ENCODE measurements at places on chromosomes 4 and X.

DNA sequence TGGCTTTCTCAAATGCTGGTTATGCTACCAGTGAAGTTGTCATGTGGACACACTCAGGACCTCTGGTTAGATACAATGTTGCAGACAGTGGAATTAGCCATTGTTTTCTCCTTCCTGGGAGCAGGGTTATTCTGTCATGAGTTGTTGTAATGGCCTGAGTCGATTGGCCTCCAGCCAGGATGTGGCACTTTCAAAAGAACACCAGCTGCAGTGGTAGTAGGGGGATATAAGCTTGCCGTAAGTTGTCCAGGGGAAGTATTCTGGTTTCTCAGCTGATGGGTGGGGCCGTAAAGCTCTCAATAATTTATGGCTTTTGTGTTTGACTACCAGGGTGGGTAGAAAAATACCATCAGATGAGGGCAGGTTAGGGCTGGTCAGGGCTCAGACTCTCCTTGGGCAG is 697.5 kb upstream of the GNPDA2 start:
- no peak for DNase-seq

- DNase-seq: no peak
These were observed 11.8 kb downstream of the SCD5 start for GRCh38 chr4:82786828-82787227.

GRCh38 chrX:105765691-105766090 is 56.6 kb upstream of the NRK start:
- DNase-seq: no peak

DNA sequence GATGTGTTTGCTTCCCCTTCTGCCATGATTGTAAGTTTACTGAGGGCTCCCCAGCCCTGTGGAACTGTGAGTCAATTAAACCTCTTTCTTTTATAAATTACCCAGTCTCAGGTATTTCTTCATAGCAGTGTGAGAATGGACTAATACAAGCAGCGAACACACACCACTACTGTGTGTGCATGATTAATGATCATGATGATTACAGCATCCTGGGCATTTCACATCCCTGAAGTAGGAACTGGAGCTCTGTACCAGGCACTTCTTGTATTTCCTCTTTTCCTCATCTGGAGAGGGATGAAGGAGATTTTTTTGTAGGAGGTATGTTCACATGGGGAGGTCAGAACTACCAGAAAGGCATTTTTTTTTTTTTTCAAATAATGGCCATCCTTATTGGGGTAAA is 60.8 kb downstream of the PPM1K start:
- DNase-seq: no peak

DNA sequence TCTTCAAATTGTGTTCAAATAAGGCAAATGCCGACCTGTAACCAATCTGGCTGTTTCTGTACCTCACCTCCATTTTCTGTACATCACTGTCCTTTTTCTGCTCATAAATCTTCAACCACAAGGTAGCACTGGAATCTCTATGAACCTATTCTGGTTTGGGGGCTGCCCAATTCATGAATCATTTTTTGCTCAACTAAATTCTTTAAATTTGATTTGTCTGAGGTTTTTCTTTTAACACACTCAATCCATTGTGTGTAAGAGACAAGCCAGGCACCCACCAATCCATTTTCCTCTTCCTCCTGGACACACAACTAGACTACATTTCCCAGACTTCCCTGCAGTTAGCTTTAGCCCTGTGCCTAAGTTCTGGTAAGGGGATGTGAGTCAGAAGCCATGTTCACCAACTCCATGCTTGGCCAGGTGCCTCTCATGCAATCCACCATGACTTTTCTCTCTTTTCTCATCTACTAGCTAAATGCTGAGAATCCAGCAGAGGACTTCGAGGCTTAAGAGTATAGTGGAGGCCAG is 193.2 kb upstream of the KLF3 start:
- no peak for DNase-seq

DNA sequence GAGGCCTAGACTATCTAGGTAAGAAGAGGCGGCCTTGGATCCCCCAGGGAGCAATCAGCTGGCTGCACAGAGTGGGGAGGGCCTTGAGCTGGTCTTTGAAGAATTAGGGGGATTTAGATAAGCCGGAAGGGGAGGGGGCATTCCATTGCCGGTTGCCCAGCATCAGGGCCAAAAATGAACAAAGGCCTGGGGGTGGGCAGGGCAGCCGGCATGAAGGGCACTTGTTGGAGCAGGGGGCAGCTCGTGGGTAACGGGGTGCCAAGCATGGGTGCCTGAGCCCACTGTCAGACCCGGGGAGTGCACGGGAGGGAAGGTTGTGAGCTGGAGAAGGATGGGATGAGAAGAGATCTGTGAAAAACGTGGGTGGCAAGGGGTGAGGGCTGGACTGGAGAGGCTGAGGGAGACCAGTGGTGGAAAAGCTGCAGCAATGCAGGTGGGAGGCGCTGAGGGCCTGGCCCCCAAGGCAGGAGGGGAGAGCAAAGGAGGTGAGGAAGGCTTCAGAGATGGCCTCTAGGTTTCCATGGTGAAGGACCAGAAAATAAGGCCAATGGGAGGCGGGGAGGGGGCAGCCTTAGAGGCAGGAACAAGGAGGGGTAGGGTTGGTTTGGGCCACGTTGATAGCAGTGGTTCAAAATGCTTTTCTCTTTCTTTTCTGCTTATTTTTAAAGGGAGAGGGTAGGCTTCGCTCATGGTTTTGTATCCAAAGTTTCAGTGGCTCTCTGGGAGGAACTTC is 8.6 kb downstream of the KLF3 start:
- DNase-seq: no peak

DNA sequence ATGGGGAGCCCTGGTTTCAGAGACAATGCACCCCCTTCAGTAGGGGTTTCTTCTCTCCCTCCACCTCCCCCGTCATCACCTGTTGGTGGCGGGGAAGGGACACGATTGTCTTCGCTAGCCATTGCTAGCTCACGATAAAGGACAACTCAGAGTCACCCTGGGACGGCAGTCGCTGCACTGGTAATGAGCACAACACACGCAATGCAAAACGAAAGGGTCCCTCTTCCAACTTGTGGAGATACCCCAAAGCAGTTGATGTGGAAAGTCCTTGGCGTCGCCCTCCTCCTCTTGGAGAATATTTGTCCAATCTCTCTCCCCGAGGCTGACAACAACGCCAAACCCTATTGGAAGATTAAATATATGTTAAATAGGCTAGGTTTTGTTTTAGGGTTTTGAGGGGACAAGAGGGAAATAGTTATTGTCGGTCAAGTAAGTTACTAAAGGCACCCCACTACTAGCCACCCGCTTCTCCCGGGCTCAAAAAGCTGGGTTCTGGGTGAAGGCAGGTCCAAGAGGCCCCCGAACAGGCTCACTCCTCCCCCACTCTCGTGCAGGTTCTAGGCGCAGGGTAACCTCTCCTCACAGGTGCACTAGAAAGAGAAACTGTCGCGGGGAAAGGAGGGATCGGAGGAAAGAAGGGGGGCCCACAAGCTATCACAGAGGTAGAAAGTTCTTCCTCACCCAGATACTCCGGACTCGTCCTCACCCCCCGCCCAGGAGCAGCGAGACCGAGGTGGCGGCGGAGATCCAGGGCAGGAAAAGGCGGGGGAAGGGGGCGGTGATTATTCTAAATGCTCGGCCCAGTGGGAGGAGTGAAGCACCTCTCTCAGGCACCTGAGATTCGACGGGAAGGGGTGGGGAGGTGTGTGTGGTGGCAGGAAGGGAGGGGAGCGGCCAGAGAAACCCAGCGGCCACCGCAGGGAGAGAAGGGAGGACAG is at the start of gene LRBA:
Gene LRBA, minus strand, starts transcription at position 764 of the 938 bp plus-strand sequence. Its CDS starts 642 bp downstream, at position 122.
- peak; percentile 69 for DNase-seq

GRCh38 chrX:115642895-115643530 is 82.0 kb downstream of the PLS3 start:
- DNase-seq: no peak

GRCh38 chr4:80382090-80382832 is 46.7 kb downstream of the CFAP299 start:
- DNase-seq: no peak

DNA sequence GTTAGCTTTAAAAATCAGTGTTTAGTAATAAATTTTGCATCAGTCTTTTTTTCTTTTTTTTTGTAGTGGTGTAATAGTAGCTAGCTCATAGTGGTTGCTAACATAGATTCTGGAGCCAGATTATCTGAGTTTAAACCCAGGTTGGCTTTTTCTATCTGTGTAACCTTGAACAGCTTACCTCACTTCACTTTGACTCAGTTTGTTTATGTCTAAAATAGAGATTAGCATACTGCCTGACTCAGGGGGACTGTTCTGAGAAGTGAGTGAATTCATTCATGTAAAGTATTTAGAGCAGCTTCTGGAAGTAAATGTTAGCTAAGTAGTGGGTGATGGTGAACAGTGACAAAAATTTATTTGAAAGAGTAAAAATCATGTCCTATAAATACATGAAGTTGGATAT is 32.9 kb downstream of the CPEB2 start:
- DNase-seq: no peak

GRCh38 chr4:3369781-3370674 is 71.7 kb upstream of the HGFAC start:
- DNase-seq: no peak

DNA sequence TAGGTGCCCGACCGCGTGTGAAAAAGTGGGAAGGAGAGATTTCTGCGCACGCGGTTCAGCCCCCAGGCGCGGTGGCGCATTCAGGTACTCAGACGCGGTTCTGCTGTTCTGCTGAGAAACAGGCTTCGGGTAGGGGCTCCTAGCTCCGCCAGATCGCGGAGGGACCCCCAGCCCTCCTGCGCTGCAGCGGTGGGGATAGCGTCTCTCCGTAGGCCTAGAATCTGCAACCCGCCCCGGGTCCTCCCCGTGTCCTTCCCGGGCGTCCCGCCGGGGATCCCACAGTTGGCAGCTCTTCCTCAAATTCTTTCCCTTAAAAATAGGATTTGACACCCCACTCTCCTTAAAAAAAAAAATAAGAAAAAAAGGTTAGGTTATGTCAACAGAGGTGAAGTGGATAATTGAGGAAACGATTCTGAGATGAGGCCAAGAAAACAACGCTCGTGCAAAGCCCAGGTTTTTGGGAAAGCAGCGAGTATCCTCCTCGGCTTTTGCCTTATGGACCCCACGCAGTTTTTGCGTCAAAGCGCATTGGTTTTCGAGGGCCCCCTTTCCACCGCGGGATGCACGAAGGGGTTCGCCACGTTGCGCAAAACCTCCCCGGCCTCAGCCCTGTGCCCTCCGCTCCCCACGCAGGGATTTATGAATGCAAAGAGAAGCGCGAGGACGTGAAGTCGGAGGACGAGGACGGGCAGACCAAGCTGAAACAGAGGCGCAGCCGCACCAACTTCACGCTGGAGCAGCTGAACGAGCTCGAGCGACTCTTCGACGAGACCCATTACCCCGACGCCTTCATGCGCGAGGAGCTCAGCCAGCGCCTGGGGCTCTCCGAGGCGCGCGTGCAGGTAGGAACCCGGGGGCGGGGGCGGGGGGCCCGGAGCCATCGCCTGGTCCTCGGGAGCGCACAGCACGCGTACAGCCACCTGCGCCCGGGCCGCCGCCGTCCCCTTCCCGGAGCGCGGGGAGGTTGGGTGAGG is 3.7 kb downstream of the SHOX start:
- no peak for DNase-seq

DNA sequence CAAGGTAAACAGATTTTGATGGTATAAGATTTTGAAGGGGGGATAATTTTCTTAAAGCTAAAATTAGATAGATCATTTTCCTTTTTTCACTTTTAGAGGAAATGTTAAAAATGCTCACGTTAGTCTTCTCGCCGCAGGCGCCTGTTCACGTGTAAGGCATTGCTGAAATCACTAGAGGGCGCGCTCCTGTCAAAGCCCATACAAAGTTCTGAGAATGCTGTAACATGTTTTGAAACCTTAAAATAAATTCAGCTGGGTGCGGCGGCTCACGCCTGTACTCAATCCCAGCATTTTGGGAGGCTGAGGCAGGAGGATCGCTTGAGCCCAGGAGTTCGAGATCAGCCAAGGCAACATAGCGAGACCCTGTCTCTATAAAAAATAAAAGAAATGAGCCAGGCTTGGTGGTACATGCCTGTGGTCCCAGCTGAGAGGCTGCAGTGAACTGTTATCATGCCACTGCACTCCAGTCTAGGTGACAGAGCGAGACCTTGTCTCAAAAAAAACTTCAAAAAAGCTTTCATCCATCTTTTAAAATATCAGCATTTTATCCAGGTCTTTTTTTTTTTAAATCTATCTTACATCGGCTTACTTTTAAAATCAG is 138.0 kb downstream of the RBMX2 start:
- DNase-seq: no peak

DNA sequence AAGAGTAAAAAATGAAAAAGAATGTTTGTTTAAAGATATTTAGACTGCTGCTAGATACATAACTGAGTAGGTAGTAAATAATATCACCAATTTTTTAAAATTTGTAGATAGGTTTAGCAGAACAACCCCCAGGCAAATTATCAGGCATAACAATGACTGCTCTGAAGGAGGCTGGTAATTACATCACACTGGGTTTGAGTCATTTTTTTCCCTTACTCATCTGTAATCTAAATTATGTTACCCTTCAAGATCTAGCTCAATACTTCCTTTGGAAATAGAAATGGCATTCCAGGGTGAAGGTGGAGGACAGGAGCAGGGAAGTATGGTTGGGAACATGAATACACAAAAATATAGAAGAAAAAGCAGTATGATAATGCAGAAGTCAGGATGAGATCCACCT is 431.6 kb upstream of the MAOA start:
- no peak for DNase-seq

GRCh38 chr4:91340822-91341221 is 962.9 kb upstream of the GRID2 start:
- DNase-seq: no peak

- DNase-seq: no peak
These were observed 216.2 kb downstream of the ADGRA3 start for GRCh38 chr4:22299678-22300077.

GRCh38 chr4:158796370-158797140 is 27.7 kb downstream of the FNIP2 start:
- DNase-seq: no peak

DNA sequence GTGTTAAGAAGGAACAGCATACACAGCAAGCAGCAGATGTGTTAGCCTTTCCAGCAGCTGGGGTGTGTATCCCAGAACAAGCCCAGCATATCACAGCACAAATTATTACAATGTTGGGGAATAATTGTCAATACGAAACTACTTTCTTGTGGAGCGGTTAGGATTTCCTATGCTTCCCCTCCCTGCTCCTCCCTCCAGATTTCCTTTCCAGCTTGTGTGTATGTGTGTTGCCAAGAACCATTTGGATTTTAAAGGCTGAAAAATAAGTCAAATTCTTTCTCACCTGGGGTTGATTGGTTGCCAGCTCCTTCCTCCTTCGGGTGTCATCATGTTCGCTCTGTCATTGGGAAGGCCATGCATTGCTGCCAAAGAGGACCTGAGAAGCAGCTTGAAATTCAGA is 178.2 kb upstream of the FRMPD4 start:
- no peak for DNase-seq

DNA sequence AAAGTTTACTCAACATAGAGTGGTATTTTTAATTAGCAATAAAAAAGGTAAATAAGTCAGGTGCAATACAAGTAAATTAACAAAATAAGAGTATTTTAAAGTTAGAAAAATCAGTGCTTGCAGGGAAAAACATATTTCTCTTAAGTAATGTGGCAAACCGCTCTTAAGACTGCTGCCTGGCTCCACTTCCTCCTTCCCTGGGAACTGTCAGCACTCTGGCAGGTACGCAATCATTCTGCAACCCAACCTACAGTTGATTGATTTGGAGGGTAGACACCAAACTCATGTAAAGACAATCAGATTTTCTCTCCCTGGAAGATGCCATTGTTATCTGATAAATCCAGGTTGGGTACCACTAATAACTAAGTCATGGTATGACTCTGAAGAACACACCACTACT is 63.9 kb downstream of the PPP3CA start:
- no peak for DNase-seq
